ENCODE measurements at places on chromosomes 7 and 10.

DNA sequence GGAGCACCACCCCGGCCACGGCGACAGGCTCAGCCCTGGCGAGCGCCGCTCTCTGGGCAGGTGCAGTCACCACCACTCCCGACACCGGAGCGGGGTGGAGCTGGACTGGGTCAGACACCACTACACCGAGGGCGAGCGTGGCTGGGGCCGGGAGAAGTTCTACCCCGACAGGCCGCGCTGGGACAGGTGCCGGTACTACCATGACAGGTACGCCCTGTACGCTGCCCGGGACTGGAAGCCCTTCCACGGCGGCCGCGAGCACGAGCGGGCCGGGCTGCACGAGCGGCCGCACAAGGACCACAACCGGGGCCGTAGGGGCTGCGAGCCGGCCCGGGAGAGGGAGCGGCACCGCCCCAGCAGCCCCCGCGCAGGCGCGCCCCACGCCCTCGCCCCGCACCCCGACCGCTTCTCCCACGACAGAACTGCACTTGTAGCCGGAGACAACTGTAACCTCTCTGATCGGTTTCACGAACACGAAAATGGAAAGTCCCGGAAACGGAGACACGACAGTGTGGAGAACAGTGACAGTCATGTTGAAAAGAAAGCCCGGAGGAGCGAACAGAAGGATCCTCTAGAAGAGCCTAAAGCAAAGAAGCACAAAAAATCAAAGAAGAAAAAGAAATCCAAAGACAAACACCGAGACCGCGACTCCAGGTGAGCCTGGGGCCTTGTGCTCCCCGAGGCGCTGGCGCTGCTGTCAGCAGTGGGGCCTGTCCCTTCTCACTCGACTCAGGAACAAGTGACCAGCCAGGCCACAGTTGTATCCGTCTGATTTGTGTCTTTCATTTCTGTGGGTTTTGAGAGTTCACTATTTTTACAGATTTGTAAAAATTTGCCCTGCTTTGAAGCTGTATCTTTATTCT, 117.7 kb downstream of the CYTH3 start:
- H3K4me1 ChIP-seq = no peaks in the 10 kb centered on the region
- no peaks in the 10 kb centered on the region for H3K27me3 ChIP-seq
- H3K27ac ChIP-seq = no peak overlapping the region
- H3K36me3 ChIP-seq = peaks cover 82% of the 10 kb centered on the region
- no peak overlapping the region for H3K4me3 ChIP-seq

DNA sequence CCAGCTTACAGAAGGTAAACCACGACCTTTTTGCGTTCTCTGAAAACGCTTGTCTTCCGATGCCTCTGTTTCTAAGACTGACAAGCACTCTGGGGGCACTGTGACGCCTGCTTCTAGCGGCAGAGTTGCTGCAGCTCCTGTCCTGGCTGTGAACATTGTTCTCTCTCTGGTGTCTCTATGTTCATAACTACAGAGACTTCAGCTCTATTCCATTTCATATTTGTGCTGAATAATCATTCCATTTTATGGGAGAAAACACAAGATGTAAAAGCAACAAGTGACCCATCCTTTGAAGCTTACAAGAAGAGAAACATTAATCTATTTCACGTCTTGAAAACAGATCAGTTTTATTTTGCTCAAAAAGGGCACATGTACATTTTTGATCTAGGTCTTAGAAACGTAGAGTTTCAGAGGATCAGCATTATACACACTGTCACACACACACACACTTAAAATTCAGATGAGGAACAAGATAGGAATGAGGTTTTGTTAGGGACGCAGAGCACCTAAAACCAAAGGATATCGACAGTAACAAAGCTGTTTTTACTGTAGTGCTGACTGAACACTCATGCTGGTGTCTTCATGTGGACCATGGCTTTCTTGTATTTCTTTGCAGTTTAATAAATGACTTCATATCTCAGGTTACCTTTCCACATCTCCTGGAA, 3.0 kb downstream of the IKZF1 start:
- no peak overlapping the region for H3K4me3 ChIP-seq
- H3K4me1 ChIP-seq = peaks cover 14% of the 10 kb centered on the region
- H3K27me3 ChIP-seq = peaks cover 60% of the 10 kb centered on the region
- DNase-seq = no peak
- no peak overlapping the region for H3K27ac ChIP-seq

GRCh38 chr10:85311613-85312337, 983.4 kb downstream of the CCSER2 start:
- no peaks in the 10 kb centered on the region for H3K36me3 ChIP-seq
- H3K4me3 ChIP-seq = no peak overlapping the region
- no peak for DNase-seq

DNA sequence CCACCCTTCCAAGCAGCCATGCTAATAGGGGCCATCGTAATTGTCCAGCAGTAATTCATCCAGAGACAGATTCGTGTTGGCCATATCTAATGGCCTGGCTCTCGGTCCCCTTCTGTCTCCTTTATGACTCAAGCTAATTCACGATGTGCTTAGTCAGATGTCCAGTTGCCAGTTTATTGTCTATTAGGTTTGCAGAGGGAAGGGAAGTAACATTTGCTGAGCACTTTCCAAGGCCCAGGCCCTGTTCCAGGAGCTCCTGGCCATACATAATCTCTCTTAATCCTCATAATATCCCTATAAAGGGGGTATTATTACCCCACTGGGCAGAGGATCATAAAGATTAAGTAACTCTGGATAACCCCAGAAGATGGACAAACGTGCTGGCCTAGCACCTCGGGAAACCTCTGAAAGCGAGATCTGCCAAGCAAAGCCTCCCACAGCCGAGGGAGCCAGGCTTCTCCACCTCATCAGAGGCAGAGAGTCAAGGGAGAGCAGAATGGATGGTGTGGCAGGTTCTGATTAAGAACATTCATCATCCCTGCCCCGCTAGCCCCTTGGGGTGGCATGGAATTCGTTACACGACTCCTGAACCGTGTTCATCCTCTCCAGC, 153.7 kb downstream of the PLXNA4 start:
- no peak overlapping the region for H3K27ac ChIP-seq
- DNase-seq = peak; percentile 38
- H3K4me1 ChIP-seq = peaks cover 4% of the 10 kb centered on the region
- H3K27me3 ChIP-seq = peaks cover 7% of the 10 kb centered on the region

- H3K4me3 ChIP-seq = no peak overlapping the region
- H3K27ac ChIP-seq = no peak overlapping the region
- DNase-seq = peak; percentile 66
- no peaks in the 10 kb centered on the region for H3K4me1 ChIP-seq
- H3K27me3 ChIP-seq = no peaks in the 10 kb centered on the region
These were observed 307.3 kb downstream of the CAMK1D start for GRCh38 chr10:12656518-12657142.

- no peak for DNase-seq
- no peak overlapping the region for H3K27ac ChIP-seq
- no peak overlapping the region for H3K4me3 ChIP-seq
- H3K27me3 ChIP-seq = no peaks in the 10 kb centered on the region
These were observed 60.4 kb upstream of the FGFR2 start for GRCh38 chr10:121658611-121659010.

GRCh38 chr10:64209561-64209960, 688.4 kb downstream of the REEP3 start:
- no peak for DNase-seq
- no peak overlapping the region for H3K4me3 ChIP-seq
- no peaks in the 10 kb centered on the region for H3K27me3 ChIP-seq
- no peak overlapping the region for H3K27ac ChIP-seq

DNA sequence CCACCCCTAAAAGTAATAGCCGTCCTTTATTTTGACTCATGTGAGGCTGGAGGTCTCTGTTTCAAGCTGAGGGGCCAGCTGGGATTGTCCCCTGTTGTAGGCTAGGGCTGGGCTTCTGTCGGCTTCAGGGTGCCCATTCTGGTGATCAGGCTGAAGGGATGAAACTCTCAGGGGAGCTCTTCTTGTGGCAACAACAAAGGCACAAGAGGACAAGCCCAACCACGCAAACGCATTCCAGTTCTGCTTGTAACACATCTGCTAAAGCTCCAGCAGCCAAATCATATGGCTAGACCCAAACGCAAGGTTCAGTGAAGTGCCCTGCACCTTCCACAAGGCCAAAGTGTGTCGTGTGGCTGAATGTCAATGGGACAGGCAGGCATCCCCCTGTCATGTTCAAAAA, 405.7 kb downstream of the INHBA start:
- H3K36me3 ChIP-seq = no peaks in the 10 kb centered on the region
- DNase-seq = no peak
- H3K27ac ChIP-seq = no peak overlapping the region
- H3K27me3 ChIP-seq = no peaks in the 10 kb centered on the region

DNA sequence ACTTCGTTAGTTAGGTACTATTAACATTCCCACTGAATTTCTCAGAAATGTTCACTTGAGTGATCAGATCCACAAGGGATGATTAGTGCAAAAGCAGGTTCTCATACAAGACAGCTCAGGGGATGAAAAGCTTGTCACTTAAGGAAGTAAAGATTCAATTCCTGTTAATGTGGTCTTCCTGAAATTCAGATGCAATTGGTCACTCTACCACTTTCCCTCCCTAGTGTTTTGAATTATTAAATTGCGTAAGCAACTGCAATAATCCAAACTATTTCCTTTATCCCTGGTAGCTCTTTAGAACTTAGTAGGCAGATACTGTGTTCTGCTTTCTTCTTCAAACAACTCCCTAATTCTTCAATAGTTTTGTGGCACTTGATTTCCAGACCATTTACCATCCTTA, 121.4 kb downstream of the MAGI2 start:
- H3K4me1 ChIP-seq = no peaks in the 10 kb centered on the region
- H3K4me3 ChIP-seq = no peak overlapping the region
- no peak for DNase-seq
- no peaks in the 10 kb centered on the region for H3K27me3 ChIP-seq
- H3K27ac ChIP-seq = no peak overlapping the region

DNA sequence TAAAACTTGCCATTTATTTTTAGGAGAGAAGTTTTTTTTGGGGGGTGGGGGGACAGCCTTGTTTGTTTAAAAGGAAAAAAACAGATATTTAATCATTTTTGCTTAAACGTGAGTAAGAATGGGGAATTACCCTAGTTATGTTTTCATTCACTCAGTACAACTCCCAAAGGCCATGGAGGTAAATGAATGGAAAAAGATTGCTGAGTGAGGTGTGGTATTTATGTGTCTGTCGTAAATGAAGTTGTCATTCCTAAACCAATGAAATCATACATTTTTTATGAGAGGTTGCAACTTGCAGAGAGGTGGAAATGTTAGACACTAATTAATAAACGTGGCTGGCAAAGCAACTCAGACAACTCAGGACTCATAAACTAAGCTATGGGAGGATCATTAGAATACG, 218.1 kb downstream of the CELF2 start:
- peaks cover 15% of the 10 kb centered on the region for H3K36me3 ChIP-seq
- H3K4me1 ChIP-seq = no peaks in the 10 kb centered on the region
- no peak overlapping the region for H3K27ac ChIP-seq
- DNase-seq = no peak
- H3K4me3 ChIP-seq = no peak overlapping the region

- no peaks in the 10 kb centered on the region for H3K36me3 ChIP-seq
- H3K4me3 ChIP-seq = no peak overlapping the region
- no peak overlapping the region for H3K27ac ChIP-seq
- H3K27me3 ChIP-seq = peaks cover 76% of the 10 kb centered on the region
These were observed 336.4 kb upstream of the ZMIZ1 start for GRCh38 chr10:78732381-78732780.

DNA sequence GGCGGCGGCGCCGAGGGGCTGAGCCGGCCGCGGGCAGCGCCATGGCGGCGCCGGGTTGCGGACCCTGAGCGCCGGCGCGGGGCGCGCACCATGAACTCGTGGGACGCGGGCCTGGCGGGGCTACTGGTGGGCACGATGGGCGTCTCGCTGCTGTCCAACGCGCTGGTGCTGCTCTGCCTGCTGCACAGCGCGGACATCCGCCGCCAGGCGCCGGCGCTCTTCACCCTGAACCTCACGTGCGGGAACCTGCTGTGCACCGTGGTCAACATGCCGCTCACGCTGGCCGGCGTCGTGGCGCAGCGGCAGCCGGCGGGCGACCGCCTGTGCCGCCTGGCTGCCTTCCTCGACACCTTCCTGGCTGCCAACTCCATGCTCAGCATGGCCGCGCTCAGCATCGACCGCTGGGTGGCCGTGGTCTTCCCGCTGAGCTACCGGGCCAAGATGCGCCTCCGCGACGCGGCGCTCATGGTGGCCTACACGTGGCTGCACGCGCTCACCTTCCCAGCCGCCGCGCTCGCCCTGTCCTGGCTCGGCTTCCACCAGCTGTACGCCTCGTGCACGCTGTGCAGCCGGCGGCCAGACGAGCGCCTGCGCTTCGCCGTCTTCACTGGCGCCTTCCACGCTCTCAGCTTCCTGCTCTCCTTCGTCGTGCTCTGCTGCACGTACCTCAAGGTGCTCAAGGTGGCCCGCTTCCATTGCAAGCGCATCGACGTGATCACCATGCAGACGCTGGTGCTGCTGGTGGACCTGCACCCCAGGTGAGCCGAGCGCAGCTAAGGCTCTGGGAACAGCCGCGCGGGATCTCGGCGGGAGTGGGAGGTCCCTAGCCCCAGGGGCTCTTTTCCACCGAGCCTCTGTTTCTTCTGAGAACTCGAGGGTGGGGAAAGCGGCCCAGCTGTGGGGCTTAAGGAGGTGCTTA, at the start of gene GPR26:
Gene GPR26, plus strand, starts transcription at position 38 of the 919 bp plus-strand sequence. Its CDS starts 53 bp downstream, at position 91.
- no peak for DNase-seq
- H3K36me3 ChIP-seq = no peaks in the 10 kb centered on the region
- H3K27ac ChIP-seq = no peak within 1 kb of the TSS

GRCh38 chr10:11131112-11131639, 113.5 kb downstream of the CELF2 start:
- H3K27me3 ChIP-seq = no peaks in the 10 kb centered on the region
- no peak for DNase-seq
- H3K27ac ChIP-seq = no peak overlapping the region
- no peak overlapping the region for H3K4me3 ChIP-seq
- H3K36me3 ChIP-seq = peaks cover 2% of the 10 kb centered on the region

- no peaks in the 10 kb centered on the region for H3K36me3 ChIP-seq
- no peaks in the 10 kb centered on the region for H3K4me1 ChIP-seq
- no peak overlapping the region for H3K4me3 ChIP-seq
- H3K27me3 ChIP-seq = no peaks in the 10 kb centered on the region
- H3K27ac ChIP-seq = no peak overlapping the region
These were observed 63.3 kb downstream of the IMMP2L start for GRCh38 chr7:111499027-111499426.

DNA sequence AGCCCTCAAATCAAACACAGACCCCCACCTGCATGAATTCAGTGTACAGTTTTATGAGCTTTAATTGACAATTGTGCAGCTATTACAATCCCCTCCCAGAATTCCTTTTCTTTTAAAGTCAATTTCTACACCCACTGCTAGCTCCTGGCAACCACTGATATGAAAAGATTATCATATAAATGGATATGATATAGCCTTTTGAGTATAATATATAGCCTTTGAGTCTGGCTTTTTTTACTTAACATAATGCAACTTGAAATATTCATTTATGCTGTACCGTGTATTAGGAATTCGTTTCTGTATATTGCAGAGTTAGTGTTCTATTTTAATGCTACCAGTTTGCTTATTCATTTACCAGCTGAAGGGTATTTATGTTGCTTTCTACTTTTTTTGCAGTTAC, 127.7 kb downstream of the CCSER2 start:
- H3K4me3 ChIP-seq = no peak overlapping the region
- H3K27me3 ChIP-seq = no peaks in the 10 kb centered on the region
- H3K4me1 ChIP-seq = no peaks in the 10 kb centered on the region
- no peak for DNase-seq
- H3K36me3 ChIP-seq = peaks cover 37% of the 10 kb centered on the region
- H3K27ac ChIP-seq = no peak overlapping the region

- H3K4me1 ChIP-seq = no peaks in the 10 kb centered on the region
- DNase-seq = no peak
These were observed 376.9 kb downstream of the CALN1 start for GRCh38 chr7:72035266-72035665.

Measured in mesenchymal stem cell (in vitro differentiated cells and primary cell).